ENCODE measurements at places on chromosomes 6 and 20. TPM values are rescaled to one million over a fixed set of nuclear protein-coding genes. Genes with fewer than 3 reads are reported as not detected.

- DNase-seq: no peak
Measured at GRCh38 chr6:168155821-168156741, 77.1 kb upstream of the FRMD1 start.

CCN6 gene
- total RNA-seq: not detected

NQO2 gene
- 19.0 TPM for total RNA-seq

OLIG3 gene
- total RNA-seq: not detected

- DNase-seq: no peak
Measured at GRCh38 chr6:168655462-168656152, 214.6 kb downstream of the SMOC2 start.

- no peak for DNase-seq
Measured at GRCh38 chr6:131954059-131954774, 3.0 kb upstream of the CCN2 start.

HSPA12B gene
- total RNA-seq: 23.3 TPM

CLVS2 gene
- under 0.01 TPM for total RNA-seq

DNA sequence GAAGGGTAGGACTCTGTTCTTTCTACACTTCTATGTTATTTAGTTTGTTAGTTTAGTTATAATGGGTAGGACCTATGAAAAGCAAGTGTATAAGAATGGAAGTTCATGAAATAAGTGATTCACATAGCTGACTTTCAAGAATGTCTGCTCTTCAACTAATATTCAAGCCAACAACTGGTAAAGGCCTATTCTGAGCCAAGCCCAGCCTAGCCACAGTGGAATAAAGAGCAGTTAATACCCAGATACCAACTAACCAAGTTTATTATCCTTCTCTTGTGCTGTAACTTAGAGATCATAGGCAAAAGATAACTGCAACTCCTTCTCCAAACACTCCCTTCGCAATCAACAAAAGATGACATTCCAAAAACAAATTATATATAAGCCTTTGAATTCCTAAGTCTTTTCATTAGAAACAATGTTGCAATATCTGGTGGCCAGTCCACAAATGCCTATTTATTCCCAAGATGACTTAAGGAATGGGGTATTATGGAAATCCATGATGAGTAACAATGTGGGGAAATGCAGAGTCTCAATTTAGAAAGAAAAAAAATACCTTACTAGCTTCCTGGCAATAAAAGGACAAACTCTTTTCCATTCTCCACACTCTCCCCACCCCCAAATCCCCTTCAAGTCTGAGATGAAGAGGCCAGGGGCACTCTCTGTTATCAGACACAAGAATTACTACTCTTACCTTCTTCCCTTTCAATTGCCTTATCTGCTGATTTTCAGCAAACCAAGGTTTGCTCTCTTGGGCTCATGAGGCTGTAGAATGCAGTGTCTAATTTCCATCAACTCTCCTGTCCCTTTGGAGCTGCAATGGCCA is 27.4 kb downstream of the BTBD9 start:
- DNase-seq: no peak

DNA sequence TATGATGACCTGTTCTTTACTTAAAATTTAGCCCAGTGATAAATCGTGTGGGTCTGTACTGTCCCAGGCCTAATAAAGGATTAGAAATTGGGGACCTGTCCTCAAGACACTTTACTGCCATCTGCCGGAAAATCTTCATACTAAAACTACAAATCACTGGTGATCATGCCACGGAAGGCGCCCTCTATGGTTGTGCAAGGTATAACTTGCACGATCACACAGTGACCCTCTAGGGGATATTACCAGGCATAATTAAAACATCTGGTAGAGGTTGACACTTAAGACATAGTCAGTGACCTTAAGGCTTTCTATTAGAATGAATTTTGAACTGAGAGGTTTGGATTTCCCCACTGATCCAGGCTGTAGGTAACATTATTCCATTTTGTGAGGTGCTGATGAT is 172.6 kb downstream of the BMP2 start:
- no peak for DNase-seq

DNA sequence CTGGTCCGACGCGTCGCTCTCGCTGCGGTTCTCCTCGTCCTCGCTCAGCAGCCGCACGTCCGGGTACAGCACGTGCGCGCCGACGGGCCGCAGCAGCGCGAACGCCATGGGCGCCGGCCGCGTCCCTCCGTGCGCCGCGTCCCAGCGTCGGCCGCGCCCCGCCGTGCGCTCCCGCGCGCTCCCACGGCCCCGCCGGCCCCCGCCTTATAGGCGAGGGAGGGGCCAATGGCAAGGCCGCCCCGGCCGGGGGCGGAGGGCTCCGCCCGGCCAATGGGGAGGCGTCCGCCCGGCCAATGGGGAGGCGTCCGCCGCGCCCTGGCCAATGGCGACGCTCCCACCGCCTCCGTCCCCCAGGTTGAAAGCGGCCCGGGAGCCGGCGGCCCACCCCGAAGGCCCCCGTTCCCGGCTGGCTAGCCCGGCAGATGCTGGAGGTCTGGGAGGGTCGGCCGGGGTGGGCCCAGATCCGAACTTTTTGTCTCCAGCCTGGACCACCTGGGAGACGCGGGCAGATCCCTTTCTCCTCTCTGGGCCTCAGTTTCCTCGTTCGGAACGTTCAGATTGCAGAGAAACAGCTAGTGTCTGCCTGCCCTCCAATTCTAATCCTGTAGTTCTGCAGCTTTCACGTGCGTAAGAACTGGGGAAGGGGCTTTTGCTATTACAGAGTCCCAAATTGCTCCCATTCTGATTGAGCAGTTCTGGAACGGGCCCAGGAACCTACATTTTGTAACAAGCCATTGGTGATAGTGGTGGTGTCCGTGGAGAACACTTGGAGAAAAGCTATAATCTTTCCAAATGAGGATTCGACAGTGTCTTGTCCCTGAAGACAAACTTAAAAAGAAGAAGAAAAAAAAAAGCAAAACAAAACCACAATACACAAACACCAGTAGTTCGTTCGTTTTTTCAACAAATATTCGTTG is at the start of gene TCF15:
Gene TCF15 (minus strand): TSS at position 180 of the 917 bp plus-strand sequence. CDS start 72 bp downstream, at position 108.
- DNase-seq: no peak

FAM217A gene
- not detected for total RNA-seq

TFAP2D gene
- not detected for total RNA-seq

DNA sequence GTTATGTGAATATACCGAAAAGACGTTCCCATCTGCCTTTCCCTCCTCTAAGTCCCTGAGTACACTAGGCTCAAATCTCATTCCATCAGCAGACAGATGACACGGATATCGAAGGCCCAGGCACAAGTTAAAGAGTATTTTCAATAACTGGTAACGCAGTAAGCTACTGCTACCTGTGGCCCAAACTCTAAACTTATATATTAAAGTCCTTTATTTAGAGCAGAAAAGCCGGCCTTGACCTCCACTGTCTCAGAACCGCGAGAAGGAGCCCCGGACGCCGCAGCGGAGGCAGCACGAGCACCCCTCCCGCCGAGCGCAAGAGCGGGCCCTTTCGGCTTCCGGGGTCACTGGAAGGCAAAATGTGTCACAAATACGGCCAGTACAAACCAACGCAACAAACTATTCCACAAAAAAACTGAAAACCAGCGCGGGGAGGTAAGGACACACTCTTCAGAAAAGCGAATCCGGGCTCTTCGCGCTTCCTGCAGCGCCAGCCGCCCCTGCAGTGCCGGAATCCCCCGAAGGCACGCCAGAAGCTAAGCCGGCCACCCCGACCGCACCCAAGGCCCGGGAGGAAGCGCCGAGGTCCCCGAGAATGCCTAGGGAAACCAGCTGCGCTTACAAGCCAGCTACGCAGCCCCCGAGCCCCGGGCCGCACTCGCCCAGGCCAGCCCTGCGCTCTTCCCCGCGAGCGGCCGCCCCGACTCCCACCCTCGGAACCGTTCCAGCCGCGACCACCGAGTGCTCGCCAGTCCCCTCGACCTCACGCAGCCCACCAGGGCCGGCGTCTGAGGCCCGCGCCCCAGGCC is 681 bp downstream of the DIDO1 start:
- DNase-seq: no peak

ROS1 gene
- total RNA-seq: not detected

DNA sequence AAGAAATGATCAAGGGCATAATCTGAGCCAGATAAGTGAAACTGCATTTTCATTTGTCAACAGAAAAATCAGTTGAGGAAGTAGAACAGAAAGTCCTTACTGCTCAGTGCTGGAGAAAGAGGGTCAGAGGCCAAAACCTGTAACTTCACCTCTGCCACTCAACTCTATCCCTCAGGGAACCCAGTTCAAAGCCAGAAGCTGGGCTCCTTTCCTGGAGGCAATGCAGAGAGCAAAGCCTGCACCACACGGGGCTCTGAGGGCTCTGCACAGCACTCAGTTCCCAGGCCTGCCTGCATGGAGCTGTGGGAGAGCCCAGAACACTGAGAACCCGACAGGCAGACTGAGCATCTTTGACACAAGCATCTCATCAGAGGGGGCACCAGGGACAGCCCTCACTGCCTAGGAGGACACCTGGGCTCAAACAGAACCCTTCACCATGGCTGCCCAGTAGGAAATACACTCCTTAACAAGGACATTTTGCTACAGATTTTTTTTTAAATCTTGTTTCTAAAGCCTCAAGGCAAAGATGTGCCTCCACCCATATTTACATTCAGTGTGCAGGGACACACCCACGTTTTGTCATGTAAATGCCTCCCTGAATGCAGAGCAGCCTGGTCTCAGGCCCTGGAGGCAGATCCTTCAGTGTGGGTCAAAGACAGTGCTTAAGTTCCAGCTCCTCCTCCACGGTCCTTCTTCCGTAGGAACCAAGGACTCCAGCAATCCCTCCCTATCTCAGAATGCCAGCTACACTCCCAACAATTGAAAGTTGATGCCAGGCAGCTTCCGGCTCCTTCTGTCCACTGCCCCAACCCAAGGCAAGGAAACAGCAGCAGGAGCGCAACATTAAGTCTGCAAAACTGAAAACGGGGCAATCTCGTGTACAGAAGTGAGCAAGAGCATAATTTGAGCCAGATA is 6.6 kb downstream of the RNASET2 start:
- no peak for DNase-seq

DNA sequence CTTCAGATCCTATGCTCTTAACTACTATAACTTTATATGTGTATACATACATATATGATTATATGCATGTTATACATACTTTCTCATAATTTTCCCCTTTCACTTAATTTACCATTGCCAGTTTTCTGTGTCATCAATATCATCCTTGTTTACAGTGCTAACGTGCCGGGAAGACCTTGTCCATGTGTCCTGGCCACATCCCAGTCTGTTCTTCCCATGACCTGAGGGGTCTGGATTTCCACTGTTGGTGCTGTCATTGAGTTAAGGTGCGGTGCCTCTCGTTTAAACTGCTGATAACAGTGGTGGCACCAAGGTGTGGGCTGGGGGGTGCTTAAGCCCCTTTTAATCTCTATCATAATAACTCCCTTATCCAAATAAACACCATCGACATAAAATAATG is 8.5 kb upstream of the SDCBP2 start:
- DNase-seq: no peak

VGLL2 gene
- total RNA-seq: not detected

TPX2 gene
- 0.22 TPM for total RNA-seq
